ENCODE measurements at places on chromosomes 13 and 19.

GRCh38 chr13:22757530-22758120 is 423.2 kb upstream of the SGCG start:
- DNase-seq: no peak

- DNase-seq: no peak
Observed at GRCh38 chr19:11418094-11418548, 993 bp downstream of the RGL3 start.

GRCh38 chr19:7500811-7501450 is 12.1 kb upstream of the PEX11G start:
- no peak for DNase-seq

DNA sequence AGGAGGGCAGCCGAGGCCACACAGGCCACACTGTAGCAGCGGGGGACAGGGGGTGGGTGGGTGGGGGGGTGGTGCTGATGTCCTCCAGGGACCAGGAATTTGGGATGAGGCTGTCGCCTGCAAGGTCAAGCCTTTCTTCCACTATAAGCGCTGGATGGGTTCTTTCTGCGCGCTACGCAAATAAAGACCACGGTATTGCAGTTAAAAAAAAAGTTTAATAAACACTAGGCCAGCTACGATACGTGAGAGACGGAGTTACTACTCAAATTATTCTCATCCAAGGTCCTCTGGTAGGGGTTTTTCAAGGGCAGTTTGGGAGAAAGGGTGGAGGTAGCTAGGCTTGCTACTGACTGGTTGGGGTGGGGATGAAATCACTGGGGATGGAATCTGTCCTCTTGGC is 508 bp upstream of the ZNF44 start:
- DNase-seq: no peak

- DNase-seq: no peak
Observed at GRCh38 chr13:73961181-73961580, 173.0 kb downstream of the KLF12 start.

All from HFFc6 (cell line).